ENCODE measurements at places on chromosomes 6 and 20.

DNA sequence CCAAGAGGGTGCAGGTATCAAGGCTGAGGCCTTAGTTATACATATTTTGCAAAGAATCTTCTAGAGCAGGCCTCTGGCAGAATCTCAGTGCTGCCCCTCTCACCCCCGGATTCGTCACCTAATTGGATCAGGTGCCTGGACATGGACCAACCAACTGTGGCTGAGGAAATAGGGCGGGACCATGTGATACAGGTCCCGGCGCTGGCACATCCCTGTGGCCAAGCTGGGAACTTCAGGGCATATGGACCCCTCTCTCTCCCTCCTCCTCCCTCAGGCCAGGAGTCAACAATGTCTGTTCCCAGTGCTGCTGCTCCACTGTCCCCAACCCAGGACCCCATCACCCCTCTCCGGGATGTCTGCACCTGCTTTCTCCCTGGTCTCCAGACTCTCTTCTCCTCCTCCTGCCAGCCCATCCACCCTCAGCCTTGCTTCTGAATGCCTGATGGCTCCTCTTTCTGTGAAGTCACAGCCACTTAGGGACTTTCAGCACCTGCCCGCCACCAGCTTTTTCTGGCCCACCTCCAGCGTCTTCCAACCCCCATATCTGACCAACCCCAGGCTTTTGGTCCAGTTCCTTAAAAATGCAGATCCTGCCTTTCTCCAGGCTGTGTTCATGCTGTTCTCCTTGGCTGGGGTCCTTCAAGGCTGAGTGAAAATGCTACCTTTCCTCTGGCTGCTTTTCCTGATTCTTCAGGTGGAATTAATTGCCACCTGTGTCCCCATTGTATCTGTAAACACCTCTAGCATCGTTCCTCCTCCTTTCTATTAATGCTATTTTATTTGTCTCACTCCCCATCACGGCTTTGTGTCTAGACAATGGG, 19.0 kb upstream of the MLN start:
- DNase-seq: no peak

DNA sequence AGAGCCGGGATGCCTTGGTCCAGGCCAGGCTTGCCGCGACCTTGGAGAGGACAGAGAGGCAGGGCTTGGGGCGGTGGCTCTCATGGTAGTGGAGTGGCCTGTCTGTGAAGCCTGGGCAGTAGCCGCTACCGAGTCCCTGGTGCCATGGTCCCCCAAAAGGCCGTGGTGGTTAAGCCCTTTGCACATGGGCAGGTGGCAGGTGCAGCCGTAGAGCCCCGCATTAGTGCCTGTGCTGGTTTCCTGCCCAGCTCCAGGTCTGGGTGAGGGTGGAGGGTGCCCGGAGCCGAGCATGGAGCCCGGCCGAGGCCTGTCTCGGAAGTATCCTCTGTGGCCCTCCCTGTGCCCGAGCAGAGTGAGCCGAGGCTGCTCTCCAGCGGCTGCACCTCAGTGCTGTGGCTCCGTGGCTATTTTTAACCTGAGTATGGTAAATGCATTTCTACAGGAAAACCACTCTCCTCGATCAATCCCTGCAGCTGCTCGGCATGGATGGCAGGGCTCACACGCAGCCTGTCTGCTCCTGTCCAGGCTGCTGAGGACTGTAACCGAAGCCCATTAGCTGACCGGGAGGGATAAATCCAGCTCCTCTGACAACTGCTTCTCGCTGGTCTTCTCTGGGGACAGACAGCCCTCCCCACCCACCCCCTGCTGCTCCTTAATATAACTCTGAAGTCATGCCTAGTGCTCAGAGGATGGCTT, 36.3 kb upstream of the GATA5 start:
- DNase-seq: no peak

GRCh38 chr6:88611721-88612120, 351.7 kb downstream of the RNGTT start:
- DNase-seq: no peak

DNA sequence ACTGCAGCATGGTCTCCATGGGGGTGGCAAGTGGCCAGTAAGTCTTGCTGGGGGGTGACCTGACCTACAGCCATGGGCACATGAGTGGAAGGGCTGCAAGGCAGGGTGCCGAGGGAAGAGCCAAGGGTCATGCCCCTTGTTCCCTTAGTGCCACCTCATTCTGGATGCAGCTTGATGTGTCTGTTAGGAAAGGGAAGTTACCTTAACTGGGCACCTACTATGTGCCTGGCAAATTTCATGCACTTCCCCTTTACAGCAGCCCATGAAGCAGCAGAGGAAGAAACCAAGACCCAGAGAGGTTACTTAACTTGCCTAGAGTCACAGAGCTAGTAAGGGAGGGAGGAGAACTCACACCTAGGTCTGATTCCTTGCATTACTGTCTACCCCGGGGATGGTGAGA, 174.0 kb downstream of the MRPL14 start:
- DNase-seq: no peak

Data from CD4-positive, alpha-beta T cell treated with Interleukin-4 for 4 hours (primary cell).